Testis (tissue), 5 donors: ENCODE measurements at places on chromosomes 4 and X. TPM values are rescaled to one million over a fixed set of nuclear protein-coding genes. Genes with fewer than 3 reads are reported as not detected.
A peak's percentile ranks its signal among the peaks of the same experiment; 100 is the strongest.

DNA sequence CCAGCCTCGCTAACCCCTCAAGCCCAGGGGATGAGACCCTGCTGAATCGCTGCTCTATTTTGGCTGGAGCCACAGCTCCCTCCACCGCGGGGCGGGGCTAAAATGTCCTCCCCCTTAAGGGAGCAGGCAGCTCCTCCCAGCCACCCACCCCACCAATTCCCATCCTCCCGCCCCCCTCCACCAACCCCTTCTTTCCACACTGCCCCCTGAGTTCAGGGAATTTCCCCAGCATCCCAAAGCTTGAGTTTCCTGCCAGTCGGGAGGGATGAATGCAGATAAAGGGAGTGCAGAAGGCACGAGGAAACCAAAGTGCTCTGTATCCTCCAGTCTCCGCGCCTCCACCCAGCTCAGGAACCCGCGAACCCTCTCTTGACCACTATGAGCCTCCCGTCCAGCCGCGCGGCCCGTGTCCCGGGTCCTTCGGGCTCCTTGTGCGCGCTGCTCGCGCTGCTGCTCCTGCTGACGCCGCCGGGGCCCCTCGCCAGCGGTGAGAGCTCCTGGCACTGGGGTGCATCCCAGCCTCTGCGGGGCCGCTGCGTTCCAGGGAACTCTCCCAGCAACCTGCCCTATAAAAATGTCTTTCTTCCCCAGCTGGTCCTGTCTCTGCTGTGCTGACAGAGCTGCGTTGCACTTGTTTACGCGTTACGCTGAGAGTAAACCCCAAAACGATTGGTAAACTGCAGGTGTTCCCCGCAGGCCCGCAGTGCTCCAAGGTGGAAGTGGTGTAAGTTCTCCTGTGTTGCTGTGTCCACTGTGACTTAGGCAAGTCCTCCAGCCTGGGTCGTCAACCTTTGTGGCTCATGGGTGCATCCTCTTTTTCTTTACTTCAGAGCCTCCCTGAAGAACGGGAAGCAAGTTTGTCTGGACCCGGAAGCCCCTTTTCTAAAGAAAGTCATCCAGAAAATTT, at the start of gene CXCL6:
TSS of gene CXCL6 (plus strand) at position 306 of the 907 bp plus-strand sequence. CDS start at position 379, 73 bp downstream.
- no peak within 1 kb of the TSS for H3K27ac ChIP-seq
- H3K4me1 ChIP-seq, result no peaks in the 10 kb centered on the region
- H3K4me3 ChIP-seq, result peak within 1 kb of the TSS; percentile 36
- DNase-seq, result peak; percentile 21

NAP1L5 gene
- total RNA-seq, result 15.4 TPM

ATP8A1 gene
- total RNA-seq, result 32.5 TPM

USP53 gene
- 46.9 TPM for total RNA-seq

WWC2 gene
- 76.7 TPM for total RNA-seq

DNA sequence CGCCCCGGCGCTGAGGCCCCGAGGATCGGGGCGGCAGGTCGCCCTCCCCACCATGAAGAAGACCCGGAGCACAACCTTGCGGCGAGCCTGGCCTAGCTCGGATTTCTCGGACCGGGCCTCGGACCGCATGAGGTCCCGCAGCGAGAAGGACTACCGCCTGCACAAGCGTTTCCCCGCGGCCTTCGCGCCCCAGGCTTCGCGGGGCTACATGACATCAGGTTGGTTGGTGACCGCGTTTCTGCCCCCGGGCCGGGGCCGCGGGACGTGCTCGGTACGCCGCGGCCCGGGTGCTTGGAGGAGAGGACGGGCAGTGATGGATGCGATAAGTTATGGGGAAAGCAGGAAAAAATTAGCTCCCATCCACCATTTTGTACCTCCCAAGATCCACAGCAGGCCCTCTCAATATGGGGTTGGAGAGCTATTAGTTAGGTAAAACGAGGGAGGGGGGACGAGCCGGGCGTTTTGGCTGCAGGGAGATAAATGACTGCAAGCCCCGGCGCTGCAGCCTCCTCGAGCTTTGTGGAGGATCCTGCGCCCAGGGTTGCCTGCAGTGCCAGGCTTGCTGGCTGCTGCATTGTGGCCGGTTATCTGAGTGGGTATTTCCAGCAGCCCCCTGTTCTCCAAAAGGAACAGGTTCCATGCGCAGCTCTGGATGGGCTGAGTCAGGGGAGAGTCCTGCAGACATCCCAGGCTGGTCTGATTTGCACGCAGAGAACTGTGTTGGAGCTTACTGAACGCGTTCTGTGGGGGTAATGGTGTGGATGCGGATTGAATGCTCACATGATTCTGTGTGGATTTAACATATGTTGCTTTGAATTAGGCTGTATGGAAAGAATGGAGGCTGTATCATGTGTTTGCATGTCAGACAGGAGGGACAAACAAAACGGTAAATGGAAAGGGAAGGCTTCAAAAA, 1.9 kb downstream of the STOX2 start:
- peak overlapping the region; percentile 11 for H3K27ac ChIP-seq
- H3K4me3 ChIP-seq, result peak overlapping the region; percentile 74
- no peaks in the 10 kb centered on the region for H3K27me3 ChIP-seq
- peak; percentile 19 for DNase-seq
- no peaks in the 10 kb centered on the region for H3K36me3 ChIP-seq

DNA sequence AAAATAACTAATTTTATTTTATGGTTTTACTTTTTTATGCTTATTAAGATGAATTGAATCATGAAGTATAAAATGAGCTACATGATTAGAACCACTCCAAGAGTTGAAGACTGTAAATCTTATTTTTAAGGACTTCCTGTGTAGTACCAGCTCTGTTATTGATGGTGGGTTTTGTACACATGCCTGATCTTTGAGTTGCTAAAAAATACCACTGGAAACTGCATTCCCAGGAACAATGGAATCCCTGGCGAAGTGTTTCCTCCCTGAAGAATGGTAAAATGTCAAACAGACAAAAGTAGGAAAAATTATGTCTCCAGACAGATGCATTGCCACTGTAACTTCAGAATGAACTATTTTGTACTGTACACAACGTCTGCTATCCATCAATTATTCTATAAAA, 935.4 kb upstream of the TENM3 start:
- no peaks in the 10 kb centered on the region for H3K27me3 ChIP-seq
- no peak overlapping the region for H3K4me3 ChIP-seq

- DNase-seq, result no peak
- H3K4me1 ChIP-seq, result no peaks in the 10 kb centered on the region
- no peaks in the 10 kb centered on the region for H3K27me3 ChIP-seq
- H3K4me3 ChIP-seq, result no peak overlapping the region
Measured at GRCh38 chr4:17939054-17939453, 82.5 kb downstream of the LCORL start.

DNA sequence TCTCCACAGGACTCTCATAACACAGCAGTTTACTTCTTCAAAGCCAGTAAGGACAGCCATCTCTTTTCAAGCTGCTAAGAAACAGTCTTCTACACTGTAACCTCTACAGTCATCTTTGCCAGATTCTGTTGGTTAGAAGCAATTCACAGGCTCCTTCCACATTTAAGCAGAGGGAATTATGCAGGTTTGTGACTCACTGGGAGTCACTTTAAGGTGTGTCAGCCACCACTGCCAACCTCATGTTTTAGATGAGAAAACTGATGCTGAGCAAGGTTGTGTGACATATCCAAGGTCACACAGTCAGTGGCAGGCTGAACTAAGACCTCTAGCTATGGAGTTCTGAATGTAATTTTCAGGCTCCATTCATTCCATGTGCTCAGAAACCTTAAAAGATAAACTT, 143.5 kb downstream of the QDPR start:
- no peak overlapping the region for H3K4me3 ChIP-seq
- no peaks in the 10 kb centered on the region for H3K4me1 ChIP-seq
- no peaks in the 10 kb centered on the region for H3K27me3 ChIP-seq
- no peaks in the 10 kb centered on the region for H3K36me3 ChIP-seq

GRCh38 chr4:108533245-108533844, 87.0 kb upstream of the RPL34 start:
- H3K4me1 ChIP-seq, result no peaks in the 10 kb centered on the region
- H3K36me3 ChIP-seq, result no peaks in the 10 kb centered on the region
- H3K27me3 ChIP-seq, result no peaks in the 10 kb centered on the region
- no peak for DNase-seq
- H3K4me3 ChIP-seq, result no peak overlapping the region
- H3K27ac ChIP-seq, result no peak overlapping the region

DNA sequence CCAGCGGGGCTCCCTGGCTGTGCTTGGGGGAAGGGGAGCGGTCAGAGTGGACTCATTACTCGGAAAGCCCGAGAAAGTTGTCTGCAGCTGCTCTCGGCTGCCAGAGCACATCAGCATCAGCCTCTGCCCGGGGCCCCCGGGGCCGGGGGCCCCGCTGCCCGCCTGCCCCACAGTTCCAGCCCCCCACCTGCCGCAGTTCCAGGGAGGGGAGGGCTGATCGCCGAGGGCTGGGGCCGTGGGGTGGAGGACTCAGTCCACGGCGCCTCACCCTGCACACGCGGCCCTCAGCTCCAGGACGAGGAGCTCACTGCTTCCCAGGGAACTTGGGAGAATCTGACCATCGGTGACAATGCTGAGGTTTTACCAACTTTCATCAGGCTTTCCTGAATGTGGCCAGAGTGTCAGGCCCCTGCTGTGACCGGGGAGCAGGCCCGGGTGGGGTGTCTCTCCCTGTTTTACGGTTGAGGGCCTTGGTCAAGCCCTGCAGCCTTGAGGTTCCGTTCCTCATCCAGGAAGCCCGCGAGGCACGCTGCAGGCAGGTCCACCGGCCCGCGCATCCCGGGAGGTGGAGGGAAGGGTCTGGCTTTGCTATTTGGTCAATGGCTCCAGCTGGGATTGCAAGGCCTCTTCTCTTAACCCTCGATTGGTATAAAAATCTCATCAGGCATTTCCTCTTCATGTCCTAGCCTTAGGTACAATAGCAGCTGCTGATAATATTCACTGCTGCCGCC, 57.2 kb downstream of the CPZ start:
- no peak overlapping the region for H3K4me3 ChIP-seq
- H3K27me3 ChIP-seq, result no peaks in the 10 kb centered on the region
- H3K4me1 ChIP-seq, result no peaks in the 10 kb centered on the region
- H3K36me3 ChIP-seq, result no peaks in the 10 kb centered on the region
- no peak overlapping the region for H3K27ac ChIP-seq

- no peaks in the 10 kb centered on the region for H3K36me3 ChIP-seq
- H3K27me3 ChIP-seq, result no peaks in the 10 kb centered on the region
- no peak overlapping the region for H3K4me3 ChIP-seq
- peaks cover 17% of the 10 kb centered on the region for H3K4me1 ChIP-seq
- H3K27ac ChIP-seq, result no peak overlapping the region
Measured at GRCh38 chr4:6753891-6754290, 28.6 kb upstream of the KIAA0232 start.

CXCL5 gene
- total RNA-seq, result 0.37 TPM

GAGE12F gene
- total RNA-seq, result 1.2 TPM

DNA sequence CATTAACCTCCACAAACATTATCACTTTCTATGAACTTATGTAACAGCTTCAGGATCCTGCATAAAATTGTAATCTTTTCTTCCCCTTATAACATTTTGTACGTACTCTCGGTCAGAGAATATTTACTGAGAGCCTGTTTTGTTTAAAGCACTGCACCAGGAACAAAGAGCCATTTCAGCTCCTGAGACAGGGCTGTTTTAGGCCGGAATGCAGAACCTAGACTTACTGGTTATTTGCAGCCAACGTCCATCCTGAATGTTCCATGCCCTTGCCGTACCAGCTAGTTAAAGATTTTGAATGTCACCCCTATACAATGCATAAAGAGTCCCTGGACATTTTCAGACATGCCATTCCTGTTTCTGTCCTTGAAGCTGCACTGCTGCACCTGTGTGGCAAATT, 248.8 kb downstream of the PCDH7 start:
- DNase-seq, result no peak
- H3K4me1 ChIP-seq, result no peaks in the 10 kb centered on the region
- H3K27ac ChIP-seq, result no peak overlapping the region

DNA sequence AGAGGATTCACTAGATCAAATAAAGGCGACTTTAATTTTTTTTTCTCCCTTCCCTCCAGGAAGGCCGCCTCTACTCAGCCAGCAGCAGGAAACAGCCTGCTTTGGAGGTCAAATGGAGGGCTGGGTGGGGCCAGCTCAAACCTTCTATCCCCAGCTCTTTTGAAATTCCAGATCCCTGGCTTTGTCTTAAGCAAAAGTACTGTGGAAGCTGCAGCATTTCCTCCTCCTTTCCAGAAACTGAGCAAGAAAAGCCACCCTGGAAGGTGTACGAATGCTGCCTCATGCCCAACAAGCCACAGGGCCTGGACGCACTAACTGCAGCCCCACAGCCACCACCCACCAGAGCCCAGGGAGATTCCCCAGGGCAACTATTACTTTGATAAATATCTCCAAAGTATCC, 55.1 kb upstream of the ZCCHC13 start:
- no peak for DNase-seq
- H3K27ac ChIP-seq, result no peak overlapping the region
- H3K36me3 ChIP-seq, result no peaks in the 10 kb centered on the region
- no peaks in the 10 kb centered on the region for H3K4me1 ChIP-seq
- H3K4me3 ChIP-seq, result no peak overlapping the region
